Fibroblast of skin of scalp (primary cell): ENCODE measurements at places on chromosomes 16 and 17.

- peak; percentile 57 for DNase-seq
Observed at GRCh38 chr17:6567528-6568183, 11.3 kb upstream of the PITPNM3 start.

GRCh38 chr17:5508810-5509209, 22.4 kb downstream of the MIS12 start:
- DNase-seq, result peak; percentile 44

GRCh38 chr17:14672830-14673229, 371.9 kb downstream of the HS3ST3B1 start:
- peak; percentile 71 for DNase-seq

DNA sequence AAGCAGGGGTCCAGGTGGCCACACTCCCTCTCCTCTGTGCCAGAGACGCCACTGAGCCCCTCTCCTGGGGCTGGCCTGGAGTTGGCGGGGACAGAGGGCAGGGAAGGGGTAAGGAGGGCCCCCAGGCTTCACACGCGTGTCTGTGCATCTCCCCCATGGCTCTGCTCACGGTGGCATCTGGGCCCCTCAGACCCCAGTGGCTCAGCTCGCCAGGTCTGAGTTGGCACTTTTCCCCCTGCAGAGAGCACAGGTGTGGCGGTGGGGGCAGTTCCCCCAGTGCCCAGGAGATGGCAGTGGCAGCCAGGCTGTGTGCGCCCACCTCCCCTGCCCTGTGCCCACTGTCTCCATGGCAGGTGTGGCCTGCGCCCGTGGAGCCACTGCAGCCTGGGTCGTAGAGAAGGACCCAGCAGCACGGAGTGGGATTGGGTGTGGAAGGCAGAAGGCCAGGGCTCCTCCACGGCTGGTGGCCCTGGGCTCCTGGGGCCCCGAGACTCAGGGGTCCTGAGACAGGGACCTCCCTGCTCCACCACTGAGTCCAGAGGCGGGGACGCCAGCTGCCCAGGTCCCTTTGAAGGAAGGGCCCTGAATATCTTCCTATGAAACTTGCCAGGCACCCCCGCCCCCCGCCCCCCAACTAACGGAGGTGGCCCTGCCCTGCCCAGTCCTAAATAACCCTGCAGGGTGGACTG, 4.3 kb upstream of the APRT start:
- DNase-seq, result peak; percentile 20

DNA sequence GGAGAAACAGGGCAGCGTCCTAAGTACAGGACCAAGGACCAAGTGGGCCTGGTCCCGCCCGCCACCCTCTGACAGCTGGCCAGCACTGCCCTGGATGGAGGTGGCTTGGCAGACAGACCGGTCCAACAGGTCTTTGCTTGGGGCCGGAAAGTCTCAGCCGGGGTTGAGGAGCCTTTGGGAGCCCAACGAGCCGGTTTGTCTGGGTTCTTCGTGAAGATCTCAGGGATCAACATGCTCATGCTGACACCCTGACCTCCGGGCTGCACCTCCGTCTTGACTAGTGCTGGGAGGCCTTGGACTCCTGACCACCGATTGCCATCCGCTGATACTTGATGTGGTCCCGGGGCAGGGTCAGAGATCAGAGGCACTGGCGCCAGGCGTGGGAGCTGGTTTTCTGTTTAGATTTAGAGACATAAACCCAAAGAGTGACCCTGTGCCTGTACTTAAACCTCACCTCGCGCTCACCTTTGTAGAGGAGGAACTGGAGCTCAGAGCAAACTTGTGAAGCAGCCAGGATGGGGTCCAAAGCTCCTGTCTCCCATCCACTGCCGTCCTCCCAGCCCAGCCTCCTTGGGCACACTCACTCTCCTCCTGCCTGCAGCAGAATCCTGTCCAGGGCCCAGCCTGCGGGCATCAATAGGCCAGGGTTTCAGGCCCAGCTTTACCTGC, 92.1 kb upstream of the GSE1 start:
- no peak for DNase-seq

DNA sequence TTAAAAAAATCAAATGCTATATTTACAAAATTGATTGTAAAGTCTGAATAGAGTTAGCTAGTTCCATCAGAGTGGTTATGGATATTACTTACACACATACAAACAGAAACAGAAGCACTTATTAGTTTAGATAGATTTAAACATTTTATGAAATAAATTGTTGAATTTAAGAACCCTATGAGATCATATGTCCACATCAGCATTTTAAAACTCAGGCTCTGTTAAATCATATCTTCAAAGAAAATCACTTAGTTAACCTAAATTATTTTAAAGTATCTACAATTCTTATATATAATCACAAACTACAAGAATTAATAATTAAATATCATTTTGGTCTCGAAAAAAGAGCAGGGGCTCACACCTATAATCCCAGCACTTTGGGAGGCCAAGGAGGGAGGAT, 42.5 kb downstream of the HELZ start:
- DNase-seq, result no peak

DNA sequence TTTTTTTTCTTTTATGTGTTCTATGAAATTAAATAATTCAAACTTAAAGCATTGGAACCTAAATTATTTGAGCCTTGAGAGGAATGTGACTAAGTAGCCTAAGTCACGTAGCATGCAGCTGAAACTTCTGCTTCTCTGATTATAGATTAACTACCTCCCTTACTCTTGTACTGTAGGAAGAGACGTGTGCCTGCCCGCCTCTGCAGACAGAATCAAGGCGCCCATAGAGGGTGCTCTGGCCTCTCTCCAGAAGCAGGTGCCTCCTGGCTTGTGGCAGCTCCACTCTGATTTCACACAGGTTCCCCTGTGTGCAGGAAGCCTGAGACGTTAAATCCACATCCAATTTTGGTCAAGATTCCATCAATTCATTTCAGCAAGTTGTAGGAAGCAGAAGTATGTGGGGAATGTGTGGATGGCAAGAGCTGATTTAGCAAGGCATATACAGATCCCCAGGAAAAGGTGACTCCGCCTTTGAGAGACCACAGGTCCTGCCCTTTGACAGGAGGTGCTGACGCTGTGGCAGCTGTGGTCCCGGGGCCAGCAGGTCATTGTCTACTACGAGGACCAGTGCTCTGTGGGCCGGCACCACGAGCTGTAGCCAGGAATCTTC, 1418.8 kb downstream of the CDH11 start:
- DNase-seq, result no peak

- DNase-seq, result no peak
Observed at GRCh38 chr17:69851736-69852135, 223.3 kb upstream of the KCNJ16 start.

DNA sequence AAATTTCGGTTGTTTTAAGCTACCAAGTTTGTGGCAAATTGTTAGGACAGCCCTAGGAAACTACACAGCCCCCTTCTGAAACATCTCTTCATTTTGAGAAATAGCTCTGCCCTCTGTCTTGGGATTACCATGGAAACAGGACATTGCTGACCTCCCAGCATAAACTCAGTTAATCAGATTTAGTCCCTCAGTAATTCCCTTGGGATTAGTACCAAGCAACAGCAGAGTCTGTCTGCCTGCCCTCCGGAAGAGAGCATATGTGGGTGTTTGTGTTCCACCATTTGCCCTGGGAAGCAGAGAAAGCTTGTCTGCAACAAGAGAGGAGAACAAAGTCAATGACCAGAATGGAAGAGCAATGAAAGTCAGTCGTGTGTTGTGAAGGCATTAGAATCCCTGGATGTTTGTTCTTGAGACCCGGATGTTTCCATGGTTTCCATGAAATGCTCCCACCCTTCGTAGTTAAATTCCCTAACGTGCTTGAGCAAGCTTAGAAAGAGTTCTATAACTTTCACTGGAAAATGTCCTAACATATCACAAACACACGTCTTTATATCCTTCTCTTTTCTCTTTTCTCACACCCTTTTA, 26.2 kb downstream of the NUDT7 start:
- no peak for DNase-seq

DNA sequence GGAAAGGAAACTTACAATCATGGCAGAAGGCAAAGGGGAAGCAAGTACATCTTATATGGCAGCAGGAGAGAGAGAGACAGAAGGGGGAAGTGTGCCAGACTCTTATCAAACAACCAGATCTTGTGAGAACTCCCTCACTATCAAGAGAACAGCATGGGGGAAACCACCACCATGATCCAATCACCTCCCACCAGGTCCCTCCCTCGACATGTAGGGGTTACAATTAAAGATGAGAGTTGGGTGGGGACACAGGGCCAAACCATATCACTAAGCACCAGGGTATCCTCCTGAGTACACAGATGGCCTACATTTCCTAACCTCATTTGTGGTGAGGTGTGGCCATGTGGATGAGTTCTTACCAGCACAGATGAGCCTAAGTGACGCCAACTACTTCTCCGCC, 348.6 kb upstream of the ZFHX3 start:
- DNase-seq, result no peak

DNA sequence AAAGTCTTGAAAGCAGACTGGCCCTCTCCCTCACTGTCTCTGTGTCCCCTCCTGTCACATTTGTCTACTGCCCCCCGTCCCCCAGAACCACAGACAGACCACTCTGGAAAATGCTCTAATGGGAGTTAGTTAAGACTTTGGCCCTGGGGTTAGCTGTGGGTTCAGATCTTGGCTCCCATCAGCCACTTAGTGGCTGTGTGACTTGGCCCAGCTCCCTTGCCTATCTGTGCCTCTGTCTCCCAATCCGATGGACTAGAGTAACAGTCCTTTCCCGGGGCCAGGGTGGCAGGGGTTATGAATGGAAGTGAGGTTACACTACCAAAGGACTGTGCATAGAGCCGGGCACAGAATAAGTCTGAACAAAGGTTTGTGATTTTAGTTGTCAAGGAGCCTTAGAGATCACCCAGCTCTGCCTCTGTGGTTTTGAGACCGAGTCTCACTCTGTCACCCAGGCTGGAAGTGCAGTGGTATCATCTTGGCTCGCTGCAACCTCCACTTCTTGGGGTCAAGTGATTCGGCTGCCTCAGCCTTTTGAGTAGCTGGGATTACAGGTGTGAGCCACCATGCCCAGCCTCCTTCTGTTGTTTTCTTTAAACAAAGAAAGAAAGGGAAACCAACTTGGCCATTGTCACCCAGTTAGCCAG, 23.7 kb downstream of the PPL start:
- no peak for DNase-seq

- DNase-seq, result no peak
Observed at GRCh38 chr16:8727131-8727806, 52.9 kb downstream of the ABAT start.

- no peak for DNase-seq
Observed at GRCh38 chr16:22357635-22357971, 16.8 kb downstream of the CDR2 start.

DNA sequence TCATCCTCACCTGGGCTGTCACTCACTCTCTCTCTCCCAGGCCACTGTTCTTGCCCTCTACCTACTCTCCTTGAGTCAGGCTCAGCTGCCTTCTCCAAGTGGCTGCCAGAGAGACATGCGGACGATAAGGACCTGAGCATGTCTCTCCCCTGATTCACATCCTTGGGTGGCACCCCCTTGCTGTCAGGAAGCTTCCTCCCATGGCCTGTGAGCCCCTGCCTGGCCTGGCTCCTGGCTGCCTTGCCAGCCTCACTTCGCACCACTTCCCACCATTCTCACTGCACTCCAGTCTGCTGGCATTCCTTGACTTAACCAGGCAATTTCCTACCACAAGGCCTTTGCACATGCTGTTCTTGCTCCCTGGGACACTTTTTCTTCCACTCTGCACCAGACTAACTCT, 2.7 kb upstream of the ALDH3A1 start:
- DNase-seq, result no peak

DNA sequence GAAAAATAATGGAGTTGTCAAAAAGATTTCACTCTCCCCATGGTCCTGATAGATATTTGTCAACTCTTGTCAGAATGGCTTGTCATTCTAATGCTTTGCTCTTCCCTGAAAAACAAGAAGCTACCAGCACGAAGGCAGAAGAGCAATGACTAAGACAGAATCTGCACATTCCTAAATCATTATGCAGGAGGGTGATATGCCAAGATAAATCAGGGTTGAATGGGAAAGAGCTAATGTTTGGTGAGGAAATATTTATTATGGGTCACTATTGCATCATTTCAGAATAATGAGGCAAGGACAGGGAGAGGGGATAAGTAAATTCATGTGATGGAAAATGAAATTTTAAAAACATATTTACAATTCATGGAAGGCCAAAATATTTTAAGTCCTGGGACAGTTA, 297.5 kb upstream of the XYLT1 start:
- peak; percentile 96 for DNase-seq

GRCh38 chr17:50630524-50631194, 4.0 kb upstream of the ABCC3 start:
- no peak for DNase-seq

GRCh38 chr16:2151188-2152091, 3.0 kb downstream of the RAB26 start:
- DNase-seq, result no peak

- no peak for DNase-seq
Observed at GRCh38 chr16:67039260-67040020, 10.5 kb downstream of the CBFB start.

- no peak for DNase-seq
Observed at GRCh38 chr16:28106467-28107215, 43.1 kb upstream of the GSG1L start.

- peak; percentile 96 for DNase-seq
Observed at GRCh38 chr17:13544292-13544691, 57.4 kb downstream of the HS3ST3A1 start.

GRCh38 chr17:44781551-44782325, 22.9 kb downstream of the ADAM11 start:
- DNase-seq, result no peak
